ENCODE measurements at places on chromosomes 4 and X.

DNA sequence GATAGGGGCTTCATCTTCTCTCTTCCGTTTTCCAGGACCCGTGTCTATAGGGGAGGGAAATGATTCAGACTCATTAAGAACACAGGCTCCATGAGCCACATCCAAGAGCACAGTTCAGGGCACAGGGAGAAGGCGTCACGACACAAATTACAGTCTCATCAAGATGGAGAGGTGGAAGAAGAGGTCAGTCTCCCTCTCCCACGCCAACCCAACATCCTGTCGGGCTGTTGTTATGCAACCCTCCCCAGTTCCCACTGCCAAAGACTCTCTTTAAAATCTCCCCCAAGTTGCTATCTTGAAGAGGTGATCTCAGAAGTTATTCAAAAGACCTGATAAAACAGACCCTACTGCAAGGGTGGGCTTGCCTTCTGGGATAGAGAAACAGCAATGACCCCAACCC lies 12.6 kb downstream of the ZMYM3 start:
- DNase-seq, result no peak

DNA sequence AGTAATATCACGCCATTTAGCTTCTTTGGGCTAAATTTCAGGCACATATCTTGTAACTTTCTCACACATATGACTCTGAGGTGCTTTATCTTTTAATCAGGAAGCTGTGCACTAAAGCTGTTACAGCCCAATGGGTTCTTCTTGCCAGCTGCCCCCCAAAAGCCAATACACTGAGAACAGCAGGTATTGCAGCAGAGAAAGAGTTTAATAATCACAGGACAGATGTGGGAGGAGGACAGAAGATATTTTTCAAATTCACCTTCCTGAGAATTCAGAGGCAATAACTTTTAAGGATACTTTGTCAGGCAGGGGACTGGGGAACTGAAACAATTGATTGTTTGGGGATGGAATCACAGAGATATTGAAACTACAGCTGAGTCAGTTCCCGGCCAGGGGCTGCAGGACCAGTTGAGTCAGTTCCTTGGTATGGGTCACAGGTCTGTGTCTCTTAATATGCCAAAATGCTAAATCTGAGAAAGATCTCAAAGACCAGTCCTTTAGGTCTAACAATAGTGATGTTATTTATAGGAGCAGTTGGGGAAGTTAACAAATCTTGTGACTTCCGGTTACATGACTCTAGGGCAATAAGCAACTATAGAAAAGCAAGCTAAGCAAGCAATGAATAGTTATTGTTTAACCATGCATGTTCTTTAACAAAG lies 28.1 kb downstream of the DDIT4L start:
- DNase-seq, result no peak

- no peak for DNase-seq
Measured at GRCh38 chr4:61924131-61924530, 724.0 kb downstream of the ADGRL3 start.

DNA sequence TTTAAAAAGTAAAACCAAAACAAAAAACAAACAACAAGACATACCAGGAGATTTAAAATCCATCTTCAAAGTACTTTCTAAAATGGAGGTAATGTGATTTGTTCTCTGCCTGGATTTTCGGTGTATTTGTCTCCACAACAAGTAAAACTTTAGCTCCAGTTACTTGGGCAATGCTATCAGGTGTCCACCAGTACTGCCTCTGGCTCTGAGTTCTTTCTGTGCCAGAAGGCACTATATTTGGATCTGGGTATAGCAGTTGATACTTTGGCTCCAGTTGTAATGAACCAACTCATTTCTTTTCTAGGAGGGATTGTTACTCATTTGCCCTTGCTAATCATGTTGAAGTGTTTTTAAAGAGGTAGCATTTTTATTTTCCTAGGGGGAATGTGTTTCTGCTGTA lies 9.5 kb upstream of the PDLIM5 start:
- no peak for DNase-seq

- no peak for DNase-seq
Measured at GRCh38 chr4:185651137-185651677, 115.9 kb upstream of the PDLIM3 start.

DNA sequence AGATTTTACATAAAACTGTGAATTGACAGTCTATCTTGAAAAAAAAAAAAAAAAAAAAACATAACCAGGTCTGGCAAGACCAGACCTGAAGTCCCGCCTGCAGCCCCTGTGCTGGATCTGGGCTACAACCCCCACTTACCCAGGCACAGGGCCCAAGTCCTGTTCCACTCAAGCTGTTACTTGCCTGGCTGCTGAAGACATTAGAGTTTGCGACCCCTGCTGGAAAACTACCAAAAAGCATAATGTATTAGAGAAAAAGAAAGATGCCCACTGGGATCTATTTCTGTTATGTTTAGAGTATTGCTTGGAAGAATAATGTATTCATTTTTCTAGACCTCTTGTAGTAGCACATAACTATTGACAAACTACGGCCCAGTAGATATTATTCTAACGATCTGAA lies 4.7 kb downstream of the HS3ST1 start:
- peak; percentile 46 for DNase-seq

DNA sequence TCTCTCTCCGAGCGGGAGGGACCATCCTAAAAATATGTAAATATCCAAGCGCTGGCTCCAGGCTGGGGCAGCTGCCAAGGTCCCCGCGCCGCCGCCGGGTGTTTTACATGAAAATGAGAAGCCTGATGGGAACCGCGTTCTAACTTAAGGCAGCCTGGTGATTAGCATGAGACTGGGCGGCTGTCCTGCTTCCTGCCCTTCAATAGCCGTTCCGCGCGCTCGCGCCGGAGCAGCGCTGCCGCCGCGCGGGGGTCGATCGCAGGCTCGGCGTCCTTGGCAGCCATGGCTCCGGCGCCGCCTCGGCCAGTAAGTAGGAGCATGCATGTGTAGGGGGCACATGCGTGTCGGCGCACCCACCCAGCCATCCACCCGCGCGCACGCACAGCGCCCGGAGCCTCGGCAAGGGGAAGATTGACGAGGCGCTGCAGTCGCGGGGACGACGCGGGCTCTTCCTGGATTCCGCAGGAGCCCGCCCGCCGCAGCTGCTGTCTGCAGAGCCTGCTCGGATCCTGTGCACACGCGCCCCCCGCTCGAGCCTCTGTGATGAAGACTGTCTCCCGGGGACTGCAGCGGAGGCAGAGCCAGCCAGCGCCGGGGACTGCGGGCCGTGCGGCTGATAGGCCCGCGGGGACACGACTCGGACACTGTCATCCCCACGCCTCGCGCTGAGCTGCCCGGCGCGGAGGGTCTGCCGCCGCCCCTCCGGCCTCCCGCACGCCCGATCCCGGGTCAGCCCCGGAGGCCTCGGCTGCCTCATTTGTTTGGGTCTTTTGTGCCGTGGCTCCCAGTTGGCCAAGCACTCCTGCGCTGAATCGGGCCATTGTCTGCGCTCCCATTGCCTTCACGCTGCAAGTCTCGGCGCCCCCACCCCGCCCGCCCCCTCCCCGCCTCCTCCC lies 734 bp downstream of the STOX2 start:
- peak; percentile 31 for DNase-seq

GRCh38 chr4:66606908-66607307 lies 936.6 kb upstream of the EPHA5 start:
- DNase-seq, result no peak

GRCh38 chrX:134855751-134856150 lies 135.0 kb upstream of the SMIM10 start:
- DNase-seq, result no peak

GRCh38 chr4:63458010-63458409 lies 951.2 kb downstream of the TECRL start:
- DNase-seq, result no peak

GRCh38 chr4:92387459-92388069 lies 83.8 kb downstream of the GRID2 start:
- peak; percentile 73 for DNase-seq

DNA sequence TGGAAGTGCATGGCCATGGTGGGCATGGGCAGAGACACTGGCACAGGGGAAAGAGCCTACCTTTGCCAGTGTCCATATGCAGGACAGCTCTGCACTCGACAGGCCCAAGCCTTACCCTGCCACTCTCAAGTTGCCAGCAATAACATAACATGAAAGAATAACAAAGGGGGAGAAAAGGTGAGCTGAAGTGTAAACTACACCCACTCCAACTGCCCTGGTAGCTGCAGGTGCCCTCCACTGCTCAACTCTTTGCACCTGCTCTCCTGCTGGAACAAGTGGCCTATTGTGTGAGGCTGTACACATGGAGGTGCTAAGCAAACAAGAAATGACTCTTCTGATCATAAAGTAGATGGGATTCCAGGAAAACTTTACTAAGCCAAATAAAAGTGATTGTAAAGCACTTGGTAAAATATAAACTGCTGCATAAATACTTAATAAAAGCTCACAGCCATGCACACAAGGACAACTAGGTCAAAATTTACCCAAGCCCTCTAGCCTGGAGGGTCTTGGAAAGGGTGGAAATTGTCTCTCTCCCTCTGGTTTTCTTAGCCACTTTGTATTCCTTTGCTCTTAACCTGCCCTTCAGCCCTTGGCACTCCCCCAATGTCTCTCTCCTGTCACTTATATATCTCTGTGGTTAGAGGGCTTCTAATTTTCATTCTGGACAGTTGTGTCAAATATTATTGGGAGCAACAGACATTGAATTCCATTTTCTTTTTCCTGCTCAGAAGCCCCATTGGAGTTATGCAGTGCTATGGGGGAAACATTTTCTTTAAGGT lies 261.2 kb upstream of the GPC4 start:
- DNase-seq, result no peak

DNA sequence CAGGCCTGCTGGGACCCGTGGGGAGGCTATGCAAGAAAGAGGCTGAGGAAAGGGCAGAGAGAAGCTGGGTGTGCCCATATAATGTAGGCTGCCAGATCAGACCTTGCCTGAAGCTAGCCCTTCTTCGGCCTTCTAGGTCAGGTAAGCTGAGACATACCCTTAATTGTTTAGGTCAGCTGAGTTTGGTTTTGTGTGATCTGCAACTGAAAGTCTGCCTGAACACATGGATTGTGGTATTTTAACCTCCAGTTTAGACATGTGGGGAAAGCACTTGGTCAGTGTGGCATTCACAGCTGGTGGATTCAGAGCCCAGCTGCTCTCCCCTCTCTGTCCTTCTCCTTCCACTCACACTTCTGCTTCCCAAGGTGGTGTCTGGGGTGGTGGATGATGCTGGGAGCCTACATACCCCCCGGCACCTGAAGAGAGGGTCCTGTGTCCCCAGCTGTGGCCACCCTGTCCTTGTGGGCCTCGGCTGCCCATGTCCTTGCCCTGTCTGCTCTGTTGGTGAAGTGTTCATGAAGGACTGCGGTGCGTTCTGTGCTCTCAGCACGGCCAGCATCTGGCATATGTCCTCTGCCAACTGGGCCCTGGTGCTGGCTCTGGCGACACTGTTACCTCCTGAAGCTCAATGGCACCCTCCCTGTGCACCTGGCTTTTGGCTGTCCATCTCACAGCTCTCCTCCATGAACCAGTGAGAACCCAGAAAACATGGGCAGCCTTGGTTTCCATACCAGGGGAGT lies 82.1 kb downstream of the NAT8L start:
- no peak for DNase-seq

GRCh38 chrX:136259543-136259942 lies 8.3 kb upstream of the MAP7D3 start:
- DNase-seq, result peak; percentile 57

GRCh38 chr4:875818-876423 lies 50.0 kb upstream of the CPLX1 start:
- DNase-seq, result no peak

Data from astrocyte of the spinal cord (primary cell).